ENCODE measurements at places on chromosomes 12 and 14.

- DNase-seq, result no peak
Observed at GRCh38 chr14:78308079-78308478, 137.9 kb downstream of the NRXN3 start.

GRCh38 chr12:14771651-14772137, 31.6 kb downstream of the WBP11 start:
- no peak for DNase-seq

DNA sequence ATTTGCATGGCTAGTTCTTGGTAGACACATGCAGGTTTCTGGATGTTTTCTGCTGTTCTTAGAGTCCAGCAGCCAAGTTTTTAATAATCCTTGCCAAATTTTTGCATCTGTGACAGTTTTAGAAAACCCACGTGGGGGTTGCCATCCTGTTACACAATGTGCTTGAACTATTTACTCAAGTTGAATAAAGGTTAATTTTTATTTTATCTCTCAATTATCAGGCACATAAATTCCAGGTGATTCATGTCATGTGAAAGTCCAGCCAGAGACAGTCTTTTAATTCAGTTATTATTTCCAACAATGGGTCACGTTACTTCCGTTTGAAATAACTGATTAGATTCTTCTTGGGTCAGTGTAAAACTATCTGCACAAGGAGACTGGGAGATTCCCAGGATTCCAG, 15.7 kb downstream of the MYRFL start:
- no peak for DNase-seq

DNA sequence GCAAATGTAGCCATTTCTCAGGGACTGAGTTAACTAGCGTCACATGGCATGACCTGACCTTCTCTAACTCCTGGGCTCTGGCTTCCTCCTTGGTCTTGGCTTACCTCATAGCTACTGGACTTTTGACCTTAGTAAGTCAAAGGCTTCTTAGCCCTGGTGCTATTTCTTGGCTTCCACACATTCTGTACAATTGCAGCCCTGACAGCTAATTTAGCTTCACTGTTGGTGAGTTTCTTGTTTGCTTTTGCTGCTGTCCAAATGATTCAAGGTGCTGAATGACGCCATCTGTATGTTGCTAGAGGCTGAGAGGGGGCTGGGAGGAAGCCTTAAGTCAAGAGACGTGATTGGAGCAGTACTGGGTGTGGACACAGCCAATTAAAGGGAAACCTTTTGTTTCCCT, 202.7 kb downstream of the PRKD1 start:
- DNase-seq, result no peak

DNA sequence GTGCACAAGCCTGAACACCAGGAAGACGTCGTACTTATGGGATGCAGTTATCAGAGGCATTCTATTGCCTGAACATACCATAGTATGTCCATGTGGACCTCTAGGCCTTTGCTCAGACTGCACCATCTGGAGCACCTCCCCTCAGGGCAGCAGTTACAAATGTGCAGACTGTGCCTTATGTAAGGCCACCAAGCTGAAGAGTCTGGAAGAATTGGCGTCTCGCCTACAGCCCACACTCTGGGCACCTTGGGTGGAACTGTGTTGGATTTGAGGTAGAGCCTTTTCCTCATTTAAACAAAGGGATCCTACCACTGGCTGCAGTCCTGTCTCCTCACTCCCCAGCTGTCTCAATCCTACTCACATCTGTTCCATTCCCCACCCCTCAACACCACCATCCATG, 204.3 kb upstream of the FRMD6 start:
- no peak for DNase-seq

- no peak for DNase-seq
Observed at GRCh38 chr12:105574056-105574715, 243.7 kb downstream of the C12orf75 start.

GRCh38 chr12:120818416-120818815, 85.7 kb downstream of the SPPL3 start:
- no peak for DNase-seq

DNA sequence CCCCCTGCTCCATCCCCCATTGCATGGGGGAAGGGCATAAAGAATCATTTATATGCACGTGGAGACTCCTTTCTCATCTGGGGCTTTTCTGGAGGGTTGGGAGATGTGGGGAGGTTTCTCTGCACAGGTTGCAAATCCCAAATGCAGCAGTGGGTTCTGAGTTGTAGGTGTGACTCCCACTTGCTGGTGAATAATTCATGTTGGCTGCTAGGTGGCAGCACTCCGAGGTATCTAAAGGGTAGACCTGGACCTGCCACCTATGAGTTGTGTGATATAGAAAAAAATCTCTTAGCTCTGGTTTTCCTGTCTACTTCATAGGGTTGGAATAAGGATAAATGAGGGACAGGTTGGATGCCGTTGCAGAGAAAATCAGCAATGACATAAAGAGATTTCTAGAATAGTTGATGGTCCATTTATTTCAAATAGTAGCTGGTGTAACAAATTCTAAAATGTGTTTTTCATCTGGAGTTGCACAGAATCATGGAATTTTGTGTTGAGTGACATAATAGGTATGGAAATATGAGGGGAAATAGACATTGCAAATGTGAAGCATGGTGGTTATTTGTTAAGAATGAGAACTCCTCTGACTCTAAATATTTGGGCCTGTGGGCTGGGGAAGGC, 4.6 kb downstream of the MARCHF9 start:
- DNase-seq, result no peak

GRCh38 chr14:74613211-74613914, 1.3 kb upstream of the LTBP2 start:
- DNase-seq, result no peak

GRCh38 chr14:73287071-73287470, 49.8 kb downstream of the PAPLN start:
- no peak for DNase-seq

DNA sequence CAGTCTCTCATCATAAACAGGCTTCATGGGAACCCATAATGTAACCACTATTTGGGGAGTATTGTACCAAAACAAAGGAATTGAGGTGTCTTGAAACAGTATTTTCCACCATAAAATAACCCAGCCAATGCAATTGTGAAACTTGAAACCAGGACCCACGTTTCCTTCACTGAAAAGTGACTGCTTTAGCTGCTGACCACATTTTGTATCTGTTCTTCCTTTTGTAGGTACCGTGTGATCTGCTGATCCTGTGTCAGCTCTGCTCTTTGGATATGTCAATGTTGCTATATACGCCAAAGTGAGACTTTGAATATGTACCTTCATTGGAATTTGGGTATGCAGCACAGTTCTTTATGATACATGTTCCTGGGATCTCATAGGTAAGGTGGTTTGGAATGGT, 95.1 kb upstream of the CNTN1 start:
- DNase-seq, result no peak

Data from H54 (cell line).